ENCODE measurements at places on chromosomes 5 and 9.

- no peak for DNase-seq
Observed at GRCh38 chr9:97907046-97907445, 15.3 kb downstream of the TRMO start.

DNA sequence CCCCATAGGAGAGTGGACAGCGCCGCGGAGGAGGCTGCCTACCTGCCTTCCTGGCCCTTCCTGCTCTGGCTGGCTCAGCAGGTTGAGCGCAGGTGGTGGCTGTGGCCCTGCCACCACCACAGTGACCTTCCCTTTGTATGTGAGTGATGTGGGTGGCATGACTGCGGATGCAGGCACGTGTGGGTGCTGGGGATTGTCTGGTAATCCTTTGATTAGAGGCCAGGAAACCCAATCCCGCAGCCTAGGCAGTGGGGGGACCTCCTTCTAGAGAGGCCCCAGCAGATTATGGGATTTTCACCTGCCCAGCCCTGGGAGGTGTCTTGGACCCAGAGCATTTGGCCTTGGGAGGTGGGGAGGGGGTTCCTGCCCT, 16.5 kb downstream of the RXRA start:
- DNase-seq, result no peak

- no peak for DNase-seq
Observed at GRCh38 chr9:127877566-127877998, at the start of gene AK1. Gene AK1 (minus strand): TSS chr9:127877675. CDS start chr9:127874617, 3,058 bp downstream.

GRCh38 chr5:133285583-133286021, 233.8 kb downstream of the HSPA4 start:
- DNase-seq, result no peak

- no peak for DNase-seq
Observed at GRCh38 chr5:164540174-164540573, 1034.8 kb downstream of the MAT2B start.

Measured in fibroblast of skin of left biceps (primary cell).